Frontal cortex (tissue), 4 donors: ENCODE measurements at places on chromosomes 3 and 15.

DNA sequence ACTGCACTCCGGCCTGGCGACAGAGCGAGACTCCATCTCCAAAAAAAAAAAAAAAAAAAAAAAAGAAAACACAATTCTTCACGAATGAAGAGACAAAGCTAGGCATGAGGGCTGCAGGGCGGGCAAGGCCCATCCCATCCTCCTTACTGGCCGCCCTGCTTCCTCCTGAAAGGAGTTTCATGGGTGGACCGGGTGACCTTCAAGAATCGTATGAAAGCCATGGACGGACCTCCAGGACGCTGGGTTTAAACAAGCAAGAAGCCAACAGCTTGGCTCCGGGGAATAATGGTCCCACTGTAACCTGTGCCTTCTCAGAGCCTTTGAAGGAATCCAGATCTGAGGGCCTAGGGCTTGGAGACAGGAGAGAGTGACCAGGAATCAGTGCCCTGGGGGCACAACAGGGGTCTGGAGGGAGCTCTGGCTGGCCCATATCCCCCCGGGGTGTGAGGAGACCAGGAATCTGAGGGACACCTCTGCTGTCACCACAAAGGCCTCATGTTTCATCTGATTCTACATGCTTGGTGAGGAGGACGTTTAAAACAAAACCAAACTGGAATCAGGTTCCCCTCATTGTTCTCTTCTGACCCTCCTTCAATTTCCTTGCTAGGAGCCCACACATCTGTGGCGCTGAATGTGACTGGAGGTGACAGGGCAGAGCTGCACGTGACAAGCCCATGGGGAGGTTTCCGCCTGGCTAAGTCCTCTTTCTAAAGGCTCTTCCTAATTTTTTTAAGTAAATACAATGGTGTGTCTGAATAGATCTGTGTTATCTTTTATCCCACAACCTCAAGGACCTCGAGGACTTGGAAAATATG is 46.1 kb downstream of the WHAMM start:
- DNase-seq = no peak

GRCh38 chr3:48993834-48994233 is 3.8 kb downstream of the P4HTM start:
- DNase-seq = no peak

DNA sequence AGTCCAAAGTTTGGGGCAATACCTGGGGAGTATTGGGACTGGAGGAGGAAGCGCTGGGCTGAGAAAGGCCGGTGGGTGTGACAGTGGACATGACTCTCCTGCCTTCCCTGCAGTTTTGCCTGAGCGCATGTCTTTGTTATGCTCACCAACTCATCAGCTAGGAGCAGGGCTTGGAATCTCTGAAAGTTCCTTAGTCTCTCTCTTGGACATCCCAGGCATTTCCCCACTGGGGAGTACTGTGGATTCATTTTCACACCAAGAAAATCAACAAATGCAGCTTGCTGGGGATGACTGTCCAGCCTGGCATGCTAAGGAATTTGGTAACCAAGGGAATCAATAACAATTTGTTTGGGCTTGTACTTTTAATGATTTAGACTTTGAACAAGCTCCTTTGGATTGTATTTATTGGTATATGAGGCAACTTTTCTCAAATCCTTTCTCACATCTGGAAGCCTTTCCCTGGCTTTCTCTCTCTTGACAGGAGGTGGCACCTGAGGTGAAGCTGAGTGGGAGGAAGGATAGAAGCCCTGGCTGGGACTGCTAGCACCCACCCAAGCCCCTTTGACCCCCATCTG is 48.5 kb upstream of the CHST2 start:
- no peak for DNase-seq

- DNase-seq = no peak
Measured at GRCh38 chr3:42090973-42091731, at the start of gene TRAK1. TSS of gene TRAK1 (plus strand) at chr3:42091357. CDS start at chr3:42091470, 113 bp downstream.

DNA sequence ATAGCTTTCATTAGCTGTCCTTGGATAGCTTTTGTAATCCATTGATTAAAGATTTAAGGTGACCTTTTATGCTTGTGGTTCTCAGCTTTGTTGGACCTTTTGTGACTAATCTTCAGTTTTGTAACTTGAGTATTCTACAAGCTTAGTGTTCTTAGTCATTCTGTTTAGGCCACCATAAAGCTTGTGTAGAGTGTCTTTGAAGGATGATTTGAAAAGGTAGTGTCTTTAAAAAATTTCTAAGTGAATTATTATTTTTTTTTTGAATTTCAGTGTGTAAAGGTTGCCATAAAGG is 7.5 kb downstream of the MORF4L1 start:
- DNase-seq = no peak

DNA sequence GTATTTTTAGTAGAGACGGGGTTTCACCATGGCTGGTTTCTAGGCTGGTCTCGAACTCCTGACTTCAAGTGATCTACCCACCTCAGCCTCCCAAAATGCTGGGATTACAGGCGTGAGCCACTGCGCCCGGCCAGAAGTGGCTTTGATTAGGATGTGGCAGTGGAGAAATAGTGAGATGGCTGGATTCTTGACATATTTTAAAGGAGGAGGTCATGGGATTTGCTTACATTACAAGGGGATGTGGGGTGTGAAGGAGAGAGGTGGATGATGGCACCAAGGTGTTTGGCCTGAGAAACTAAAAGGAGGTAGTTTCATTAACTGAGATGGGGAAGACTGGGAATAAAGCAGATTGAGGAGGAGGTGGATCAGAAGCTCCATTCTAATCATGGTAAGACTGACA is 15.0 kb upstream of the LTF start:
- no peak for DNase-seq

DNA sequence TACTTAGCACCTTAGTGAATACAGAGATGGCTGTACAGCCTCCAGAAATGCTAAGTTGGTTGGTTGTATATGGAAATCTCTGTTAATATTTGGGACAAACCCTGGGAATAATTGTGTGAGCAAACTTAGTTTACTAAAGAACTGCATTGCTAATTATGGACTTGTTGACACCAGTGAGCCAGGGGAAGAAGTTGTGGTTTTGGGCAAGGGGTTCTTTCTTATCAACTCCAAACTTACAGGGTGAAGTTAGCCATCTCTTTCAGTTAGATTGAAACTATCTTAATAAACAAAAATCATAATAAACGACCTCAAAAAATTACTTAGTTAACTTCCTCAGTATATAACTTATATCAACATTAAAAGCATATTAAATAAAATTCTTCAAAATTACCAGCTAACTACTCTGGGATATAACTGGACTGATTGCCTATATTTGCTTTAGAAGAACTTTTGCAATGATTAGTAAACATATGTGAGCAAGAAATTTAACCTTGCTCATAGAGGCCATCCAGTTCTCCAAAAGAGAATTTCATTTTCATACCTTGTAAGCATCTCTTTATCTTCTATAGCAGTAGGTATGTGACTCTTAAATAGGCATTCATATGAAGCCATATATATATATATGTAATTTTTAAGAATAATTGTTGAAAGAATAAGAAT is 24.7 kb downstream of the MBNL1 start:
- DNase-seq = no peak

DNA sequence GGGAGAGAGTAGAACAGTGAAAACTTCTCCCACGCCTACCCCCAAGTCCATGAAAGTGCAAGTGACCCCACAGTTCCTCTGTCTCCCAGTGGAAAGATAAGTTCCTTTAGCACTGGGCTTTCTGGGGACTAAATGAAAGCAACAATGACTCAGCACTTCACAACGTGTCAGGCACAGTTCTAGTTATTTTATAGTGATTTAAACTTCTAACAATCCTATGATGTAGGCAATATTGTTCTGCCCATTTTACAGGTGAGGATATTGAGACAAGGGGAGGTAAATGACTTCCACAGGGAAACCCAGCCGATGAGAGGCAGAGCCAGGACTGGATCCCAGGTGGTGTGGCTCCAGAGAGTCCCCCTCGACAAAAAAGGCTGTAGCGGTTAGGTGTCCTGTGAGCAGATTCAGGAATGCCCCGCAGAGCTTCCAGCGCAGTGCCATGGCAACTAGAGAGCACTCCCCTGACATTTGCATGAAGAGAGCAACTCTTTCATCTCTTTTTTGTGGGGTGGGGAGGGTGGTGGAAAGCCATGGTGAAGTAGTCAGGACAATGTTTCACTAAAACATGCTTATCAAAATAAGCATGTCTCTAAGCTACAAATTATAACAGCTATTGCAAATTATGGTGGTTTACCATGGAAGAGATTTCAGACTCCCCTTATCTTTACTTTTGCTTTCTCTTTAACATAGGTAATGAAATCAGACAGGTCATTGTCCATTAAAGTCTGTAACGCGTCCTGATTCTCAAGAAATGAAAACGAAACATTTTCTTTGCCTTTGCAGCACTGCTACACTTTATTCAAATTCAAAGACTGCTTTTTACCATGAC is 62.1 kb downstream of the NR2F2 start:
- DNase-seq = no peak

DNA sequence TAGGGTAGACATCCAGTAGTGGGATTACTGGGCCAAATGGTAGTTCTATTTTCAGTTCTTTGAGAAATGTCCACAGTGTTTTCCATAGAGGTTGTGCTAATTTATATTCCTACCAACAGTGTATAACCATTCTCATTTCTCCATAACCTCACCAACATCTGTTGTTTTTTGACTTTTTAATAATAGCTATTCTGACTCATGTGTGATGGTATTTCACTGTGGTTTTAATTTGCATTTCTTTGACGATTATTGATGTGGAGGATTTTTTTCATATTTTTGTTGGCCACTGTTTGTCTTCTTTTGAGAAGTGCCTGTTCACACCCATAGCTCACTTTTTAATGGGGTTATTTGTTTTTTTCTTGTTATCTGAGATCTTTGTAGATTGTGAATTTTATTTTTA is 125.2 kb downstream of the CFAP20DC start:
- no peak for DNase-seq
